ENCODE measurements at places on chromosomes 2 and 18.

DNA sequence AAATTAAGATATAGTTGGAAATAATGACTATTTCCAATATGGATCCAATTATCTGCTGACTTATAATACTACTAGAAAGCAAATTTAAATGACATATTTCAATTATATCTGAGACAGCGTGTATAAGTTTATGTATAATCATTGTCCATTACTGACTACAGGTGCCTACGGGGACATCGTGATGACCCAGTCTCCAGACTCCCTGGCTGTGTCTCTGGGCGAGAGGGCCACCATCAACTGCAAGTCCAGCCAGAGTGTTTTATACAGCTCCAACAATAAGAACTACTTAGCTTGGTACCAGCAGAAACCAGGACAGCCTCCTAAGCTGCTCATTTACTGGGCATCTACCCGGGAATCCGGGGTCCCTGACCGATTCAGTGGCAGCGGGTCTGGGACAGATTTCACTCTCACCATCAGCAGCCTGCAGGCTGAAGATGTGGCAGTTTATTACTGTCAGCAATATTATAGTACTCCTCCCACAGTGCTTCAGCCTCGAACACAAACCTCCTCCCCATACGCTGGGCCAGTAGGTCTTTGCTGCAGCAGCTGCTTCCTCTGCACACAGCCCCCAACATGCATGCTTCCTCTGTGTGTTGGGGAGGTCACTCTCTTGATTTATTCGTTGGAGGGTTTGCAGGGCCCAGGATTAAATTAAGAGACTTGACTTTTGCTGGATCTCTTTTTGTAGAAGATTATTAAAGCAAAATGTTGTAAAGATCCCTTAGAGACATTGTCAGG, 194.4 kb downstream of the RPIA start:
- DNase-seq: no peak

DNA sequence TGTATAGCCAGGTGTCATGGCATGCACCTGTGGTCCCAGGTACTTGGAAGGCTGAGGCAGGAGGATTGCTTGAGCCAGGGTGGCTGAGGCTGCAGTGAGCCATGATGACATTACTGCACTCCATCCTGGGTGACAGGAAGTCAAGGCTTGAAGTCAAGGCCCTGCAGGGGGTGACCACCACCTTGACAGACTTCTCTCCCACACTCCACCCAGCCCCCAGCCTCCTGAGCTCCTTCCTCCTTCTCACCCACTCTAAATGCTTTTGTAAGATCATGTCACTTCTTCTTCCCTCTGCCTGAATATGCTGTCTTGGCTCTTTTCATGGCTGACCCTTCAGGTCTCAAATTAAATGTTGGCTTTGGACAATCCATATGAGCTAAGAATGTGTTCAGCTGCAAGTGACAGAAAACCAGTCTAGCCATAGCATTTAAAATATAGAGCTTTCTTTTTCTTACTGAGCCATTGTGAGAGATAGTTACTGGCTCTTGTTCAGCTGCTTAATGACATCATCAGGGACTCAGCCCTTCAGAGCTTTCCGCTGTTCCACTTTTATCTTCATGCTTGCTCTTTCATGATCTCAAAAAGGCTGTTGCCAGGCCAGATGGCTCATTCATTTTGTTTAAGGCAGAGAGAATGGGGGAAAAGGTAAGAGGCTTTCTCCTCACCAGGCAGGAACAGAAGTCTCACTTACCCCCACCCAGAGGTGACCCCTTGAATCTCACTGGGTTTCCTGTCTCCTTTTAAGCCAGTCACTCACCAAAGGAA, 36.7 kb upstream of the TTC39C start:
- DNase-seq: no peak

DNA sequence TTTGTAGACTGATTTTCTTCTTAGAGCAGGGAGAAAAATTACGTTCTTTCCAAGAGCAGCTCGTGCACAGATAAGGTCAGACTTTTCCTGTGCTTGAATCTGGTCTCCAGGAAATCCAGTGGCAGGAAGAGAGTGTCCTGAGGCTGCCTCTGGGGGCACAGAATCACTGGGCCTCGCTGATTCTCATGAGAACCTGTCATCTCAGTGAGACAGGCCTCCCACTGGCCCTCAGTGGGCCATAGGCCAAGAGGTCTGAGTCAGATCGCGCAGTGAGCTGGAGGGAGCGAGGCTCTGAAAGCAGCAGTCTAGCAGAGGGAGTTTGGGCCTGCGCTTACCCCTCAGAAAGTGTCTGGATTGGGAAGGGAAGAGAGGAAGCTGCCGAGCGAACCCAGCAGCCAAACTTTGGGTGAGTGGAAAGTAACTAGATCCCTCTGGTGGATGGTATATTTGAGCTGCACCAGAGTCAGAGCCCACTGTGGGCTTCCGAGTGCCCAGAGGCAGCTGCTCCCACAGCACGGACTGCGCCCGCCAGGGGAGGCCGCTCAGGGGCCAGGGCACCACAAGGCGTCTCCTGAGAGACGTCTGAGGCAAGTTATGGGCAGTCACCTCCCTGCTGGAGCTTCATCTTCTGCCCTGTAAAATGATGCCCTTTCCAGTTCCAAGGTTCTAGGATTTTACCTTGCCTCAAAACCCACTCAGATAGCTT, 8.2 kb downstream of the GDF7 start:
- DNase-seq: peak; percentile 87

- DNase-seq: no peak
Measured at GRCh38 chr2:241762933-241763369, 13.7 kb upstream of the GAL3ST2 start.

GRCh38 chr2:8980096-8980495, 23.4 kb downstream of the MBOAT2 start:
- DNase-seq: no peak

DNA sequence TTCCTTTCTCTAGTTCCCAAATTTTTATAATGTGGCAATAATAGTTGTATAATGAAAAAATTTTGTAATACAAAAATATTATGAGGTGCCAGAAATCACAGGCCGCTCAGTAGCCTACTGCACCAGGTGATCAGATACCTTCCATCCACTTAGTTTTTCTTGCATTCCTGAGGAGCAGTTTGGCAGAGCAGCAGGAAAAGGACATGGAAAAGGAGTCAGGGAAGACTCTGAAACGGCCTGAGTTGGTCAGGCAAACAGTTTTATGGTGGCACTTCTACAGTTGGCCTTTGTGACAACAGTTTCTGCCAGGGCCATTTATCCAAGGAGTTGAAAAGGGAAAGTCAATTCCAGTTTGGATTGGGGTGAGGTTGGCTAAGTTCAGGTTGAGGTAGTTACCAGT, 165.4 kb upstream of the ALPP start:
- DNase-seq: no peak

DNA sequence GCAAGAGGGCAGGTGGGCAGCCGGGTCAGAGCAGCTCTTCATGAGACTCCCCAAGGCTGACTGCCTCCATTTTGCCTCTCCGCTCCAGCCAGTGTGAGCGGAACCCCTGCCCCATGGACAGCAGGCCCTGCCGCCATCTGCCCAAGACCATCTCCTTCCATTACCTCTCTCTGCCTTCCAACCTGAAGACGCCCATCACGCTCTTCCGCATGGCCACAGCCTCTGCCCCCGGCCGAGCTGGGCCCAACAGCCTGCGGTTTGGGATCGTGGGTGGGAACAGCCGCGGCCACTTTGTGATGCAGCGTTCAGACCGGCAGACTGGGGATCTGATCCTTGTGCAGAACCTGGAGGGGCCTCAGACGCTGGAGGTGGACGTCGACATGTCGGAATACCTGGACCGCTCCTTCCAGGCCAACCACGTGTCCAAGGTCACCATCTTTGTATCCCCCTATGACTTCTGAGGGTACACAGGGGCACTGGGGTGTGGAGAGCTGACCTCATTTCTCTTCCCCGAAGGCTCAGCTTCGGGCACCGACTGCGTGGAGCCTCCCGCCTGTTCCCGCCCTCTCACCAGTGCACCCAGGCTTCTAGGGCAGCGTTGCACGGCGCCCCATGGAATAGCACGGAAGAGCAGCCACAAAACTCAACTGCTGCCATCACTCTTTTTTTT, 49.0 kb downstream of the FBLN7 start:
- no peak for DNase-seq

GRCh38 chr2:644871-645270, 32.3 kb downstream of the TMEM18 start:
- peak; percentile 40 for DNase-seq

- DNase-seq: no peak
Measured at GRCh38 chr2:38442643-38443541, 65.8 kb upstream of the ATL2 start.

DNA sequence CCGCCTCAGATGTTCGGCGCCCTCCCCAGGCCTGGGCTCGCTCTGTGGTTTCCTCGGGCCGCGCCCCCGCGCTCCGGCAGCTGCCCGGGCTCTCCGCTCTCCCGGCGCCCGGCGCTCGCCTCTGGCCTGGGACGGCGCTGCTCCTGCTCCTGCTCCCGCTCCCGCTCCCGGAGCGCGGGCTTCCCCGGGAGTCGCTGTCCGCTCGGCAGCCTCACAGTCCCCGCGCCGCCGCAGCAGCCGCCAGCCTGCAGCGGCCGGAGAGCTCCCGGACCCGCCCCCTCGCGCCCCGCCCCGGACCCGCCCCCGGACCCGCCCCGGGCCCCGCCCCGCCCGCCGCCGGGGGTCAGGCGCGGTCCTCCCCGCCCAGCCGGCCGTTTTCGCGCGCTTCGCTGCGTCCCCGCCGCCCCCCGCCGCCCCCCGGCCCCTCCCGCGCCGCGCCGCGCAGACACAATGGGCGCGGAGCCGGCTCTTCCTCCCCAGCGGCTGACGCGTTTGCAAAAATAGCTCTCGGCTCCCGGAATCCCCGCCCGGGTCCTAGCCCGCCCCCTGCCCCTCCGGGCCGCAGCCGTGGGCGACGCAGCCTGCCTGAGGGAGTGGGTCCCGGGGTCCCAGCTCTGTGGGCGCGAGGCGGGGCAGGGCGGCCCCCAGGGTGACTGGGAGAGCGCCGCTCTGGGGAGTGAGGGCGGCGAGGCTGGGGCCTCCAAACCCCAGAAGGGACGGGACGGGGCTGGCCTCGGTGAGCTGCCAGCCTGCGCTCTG, at the start of gene ARL4C:
TSS of gene ARL4C (minus strand) at position 247 of the 759 bp plus-strand sequence. CDS start 495 bp downstream, outside the sequence.
- no peak for DNase-seq

DNA sequence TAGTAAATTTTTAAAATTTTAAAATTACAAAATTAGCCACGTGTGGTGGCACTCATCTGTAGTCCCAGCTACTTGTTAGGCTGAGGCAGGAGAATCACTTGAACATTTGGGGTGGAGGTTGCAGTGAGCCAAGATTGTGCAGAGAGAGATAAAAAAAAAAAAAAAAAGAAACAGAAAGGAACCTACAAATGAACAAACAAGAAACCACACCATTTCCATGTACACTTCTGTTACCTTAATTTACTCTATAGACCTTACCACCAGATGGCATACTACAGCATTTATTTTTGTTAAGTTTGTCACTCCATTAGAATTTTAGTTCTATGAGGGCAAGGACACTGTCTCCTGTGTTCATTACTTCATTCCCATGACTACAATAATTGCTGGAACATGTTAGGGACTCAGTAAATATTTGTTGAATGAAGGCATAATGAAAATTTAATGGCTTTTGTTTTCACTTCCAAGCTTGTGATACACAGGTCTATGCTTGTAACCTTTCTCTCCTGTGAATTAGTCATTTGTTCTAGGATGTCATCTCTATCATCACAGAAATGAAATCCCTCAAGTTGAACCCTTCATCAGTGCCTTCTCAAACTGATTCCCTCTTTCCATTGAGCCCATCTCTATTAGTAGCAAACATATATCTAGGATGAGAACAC, 76.0 kb downstream of the ARHGAP15 start:
- DNase-seq: no peak

DNA sequence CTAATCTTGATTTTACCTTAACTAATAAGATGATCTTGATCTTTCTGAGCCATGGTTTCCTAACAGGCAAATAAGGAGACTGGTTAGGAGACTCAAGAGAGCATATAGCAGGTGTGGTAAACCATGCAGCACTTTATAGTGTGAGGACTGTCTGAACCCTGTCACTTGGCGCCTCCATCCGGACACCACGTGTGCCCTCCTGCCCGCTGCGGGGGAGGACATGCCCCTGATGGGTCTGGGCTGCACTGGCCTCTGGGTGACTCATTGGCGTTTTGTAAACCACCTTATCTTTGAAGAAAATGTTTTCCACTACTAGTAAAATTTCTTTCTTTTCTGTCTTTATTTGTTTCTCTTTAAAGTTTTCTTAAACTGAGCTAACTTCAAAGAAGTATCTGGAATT, 131.1 kb downstream of the FMNL2 start:
- DNase-seq: no peak

- no peak for DNase-seq
Measured at GRCh38 chr2:152407204-152407721, 72.3 kb downstream of the FMNL2 start.

DNA sequence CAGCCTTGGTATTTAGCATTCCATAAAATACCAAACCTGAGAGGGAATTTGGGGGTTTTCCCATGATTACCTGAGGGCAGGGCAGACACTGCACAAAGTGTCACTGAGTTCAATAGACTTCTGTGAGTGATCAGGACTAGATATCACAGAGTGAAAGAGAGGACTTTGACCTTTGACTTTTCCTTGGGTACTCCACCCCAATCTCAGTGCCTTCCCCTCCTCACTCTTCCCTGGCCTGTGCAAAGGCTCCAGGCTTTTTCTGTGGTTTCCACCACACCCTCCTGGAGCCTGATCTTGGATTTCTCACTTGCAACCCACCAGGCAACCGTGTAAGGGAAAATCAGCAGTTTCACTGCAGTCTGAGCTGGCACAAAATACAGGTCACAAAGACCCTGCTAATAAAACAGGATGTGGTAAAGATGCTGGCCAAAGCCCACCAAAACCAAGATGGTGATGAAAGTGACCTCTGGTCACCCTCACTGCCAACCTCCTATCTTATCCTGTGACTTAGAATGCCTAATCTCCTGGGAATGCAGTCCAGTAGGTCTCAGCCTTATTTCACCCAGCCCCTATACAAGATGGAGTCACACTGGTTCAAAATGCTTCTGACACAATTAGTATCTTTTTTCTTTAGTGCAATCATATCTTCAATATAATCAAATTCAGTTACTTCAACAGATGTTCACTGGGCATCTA, 64.0 kb downstream of the BOD1L2 start:
- DNase-seq: no peak

DNA sequence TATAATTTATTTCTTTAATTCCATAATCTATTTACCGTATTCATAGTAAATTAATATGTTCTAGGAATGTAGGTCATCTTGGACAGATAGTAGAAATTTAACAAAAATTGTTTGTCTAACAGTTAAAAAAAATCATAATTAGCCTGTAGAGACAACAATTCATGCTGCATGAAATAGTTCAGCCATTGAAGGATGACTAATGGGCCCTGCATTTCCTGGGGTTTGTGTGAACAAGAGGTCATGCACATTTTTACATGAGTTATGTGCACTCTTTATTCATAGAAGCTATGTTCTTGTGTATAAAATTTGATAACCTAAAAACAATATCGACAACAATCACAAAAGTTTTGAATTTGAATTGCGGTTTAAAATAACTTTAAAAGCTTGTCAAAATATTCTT, 1663.6 kb downstream of the SUCLG1 start:
- DNase-seq: no peak

GRCh38 chr2:201070948-201071478, 458 bp downstream of the HYCC2 start:
- no peak for DNase-seq

- DNase-seq: no peak
Measured at GRCh38 chr2:176535467-176536113, 266.3 kb downstream of the MTX2 start.

GRCh38 chr2:182586426-182586825, 129.6 kb upstream of the DNAJC10 start:
- no peak for DNase-seq

GRCh38 chr18:63889626-63890025, 2.1 kb downstream of the SERPINB2 start:
- no peak for DNase-seq

- no peak for DNase-seq
Measured at GRCh38 chr2:149595056-149595963, 7.7 kb upstream of the MMADHC start.

- no peak for DNase-seq
Measured at GRCh38 chr18:2979129-2979528, 33.8 kb downstream of the LPIN2 start.

All from coronary artery (tissue), 2 donors.